ENCODE measurements at places on chromosomes 16 and 17.

- DNase-seq = peak; percentile 38
Measured at GRCh38 chr17:21218101-21218500, 4.1 kb upstream of the TMEM11 start.

GRCh38 chr16:4216596-4216995 is 25.3 kb downstream of the SRL start:
- no peak for DNase-seq

GRCh38 chr17:310111-311010 is 42.2 kb downstream of the RPH3AL start:
- DNase-seq = no peak

DNA sequence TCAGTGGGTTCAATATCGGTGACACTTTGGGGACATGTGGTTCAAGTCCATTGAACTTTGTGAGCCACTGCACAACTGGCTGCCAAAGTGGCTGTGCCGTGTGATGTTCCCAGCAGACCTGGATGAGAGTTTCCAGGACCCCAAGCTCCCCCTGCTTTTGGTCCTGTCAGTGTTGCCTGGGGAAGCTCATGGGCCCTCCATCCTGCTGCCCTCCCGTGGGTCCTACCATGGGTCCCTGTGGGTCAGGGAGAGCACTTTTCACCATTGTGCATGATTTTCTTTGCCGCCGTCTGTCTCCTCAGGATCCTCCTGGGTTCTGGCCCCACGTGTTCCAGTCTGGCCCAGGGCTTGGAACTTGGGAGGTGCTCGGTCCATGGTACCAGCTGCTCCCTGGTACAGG is 38.1 kb downstream of the LGALS9 start:
- DNase-seq = no peak

DNA sequence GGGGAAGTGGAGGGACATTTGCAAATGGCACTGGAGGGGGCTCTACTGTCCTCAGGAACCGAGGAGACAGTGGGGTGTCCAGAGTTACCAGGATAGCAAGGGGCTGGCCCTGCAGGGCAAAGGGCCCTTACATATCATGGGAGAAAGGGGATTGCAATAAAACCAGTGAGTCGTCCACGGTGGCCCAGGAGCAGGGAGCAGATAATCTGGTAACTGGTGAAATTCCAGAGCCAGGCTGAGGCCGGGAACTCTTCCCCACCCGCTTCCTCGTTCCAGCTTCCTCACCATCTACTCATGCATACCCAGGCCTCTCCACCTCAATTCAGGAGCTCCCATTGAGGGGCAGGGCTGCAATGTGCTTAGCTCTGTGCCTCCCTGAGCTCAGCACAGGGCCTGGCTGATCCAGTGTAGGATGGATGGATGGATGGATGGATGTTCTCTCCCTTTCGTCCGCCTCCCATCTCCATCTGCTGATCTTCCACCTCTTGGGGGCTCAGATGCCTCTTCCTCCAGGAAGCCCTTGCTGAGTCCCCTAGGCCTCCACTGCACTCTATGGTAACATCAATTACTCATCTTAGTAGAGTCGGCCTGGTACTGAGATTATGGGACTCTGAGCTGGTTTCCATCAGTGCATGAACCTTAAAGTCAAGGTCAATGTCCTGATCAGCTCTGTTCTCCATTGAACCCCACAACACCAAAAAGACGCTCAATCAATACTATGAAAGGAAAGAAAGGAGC is 41.2 kb upstream of the NDRG4 start:
- DNase-seq = no peak

- peak; percentile 47 for DNase-seq
Measured at GRCh38 chr16:77912617-77913016, 109.7 kb upstream of the CLEC3A start.

DNA sequence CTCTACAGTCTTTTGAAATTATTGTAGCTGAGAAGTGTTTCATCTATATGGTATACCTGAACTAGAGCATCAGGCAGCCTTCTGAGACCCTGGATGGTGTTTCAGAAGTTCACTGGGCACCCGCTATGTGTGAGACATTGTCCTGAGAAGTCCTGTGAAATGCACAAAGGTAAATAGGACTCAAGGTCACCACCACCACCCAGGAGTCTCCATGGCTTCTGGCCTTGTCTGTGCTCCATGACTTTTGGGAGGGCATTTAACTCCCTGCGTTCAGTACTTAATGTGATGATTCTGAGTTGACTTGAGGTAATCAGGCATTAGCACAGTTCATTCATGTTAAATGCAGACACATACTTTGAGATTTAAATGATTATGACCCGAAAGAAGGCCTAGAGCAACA is 1.1 kb downstream of the MLYCD start:
- no peak for DNase-seq

DNA sequence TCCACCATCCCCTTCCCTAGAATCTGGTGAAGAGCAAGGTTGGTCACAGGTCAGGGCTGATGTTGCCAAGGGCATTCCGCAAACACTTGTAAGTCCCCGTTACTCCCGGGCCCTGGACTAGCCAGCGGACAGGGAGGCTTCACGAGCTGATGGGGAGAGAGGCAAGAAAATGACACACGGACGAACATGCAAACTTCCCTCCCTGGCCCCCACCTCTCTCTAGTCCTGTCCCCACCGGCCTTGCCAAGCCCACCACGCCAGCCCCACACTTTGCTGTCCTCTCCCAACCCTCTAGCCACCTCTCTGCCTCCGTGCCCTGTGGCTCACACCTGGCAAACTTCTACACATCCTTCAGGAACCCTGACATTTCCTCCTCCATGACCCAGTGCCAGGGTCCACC is 54.8 kb downstream of the RPH3AL start:
- no peak for DNase-seq

GRCh38 chr16:87369117-87369765 is 14.3 kb downstream of the FBXO31 start:
- no peak for DNase-seq

- DNase-seq = peak; percentile 98
Measured at GRCh38 chr17:49677933-49678847, at the start of gene SPOP. Gene SPOP, minus strand, starts transcription at chr17:49678097. Its CDS starts 55,287 bp downstream, at chr17:49622810.

- no peak for DNase-seq
Measured at GRCh38 chr17:80750263-80750662, 205.6 kb downstream of the RPTOR start.

GRCh38 chr17:28219771-28220170 is 99.2 kb upstream of the TMEM97 start:
- no peak for DNase-seq

DNA sequence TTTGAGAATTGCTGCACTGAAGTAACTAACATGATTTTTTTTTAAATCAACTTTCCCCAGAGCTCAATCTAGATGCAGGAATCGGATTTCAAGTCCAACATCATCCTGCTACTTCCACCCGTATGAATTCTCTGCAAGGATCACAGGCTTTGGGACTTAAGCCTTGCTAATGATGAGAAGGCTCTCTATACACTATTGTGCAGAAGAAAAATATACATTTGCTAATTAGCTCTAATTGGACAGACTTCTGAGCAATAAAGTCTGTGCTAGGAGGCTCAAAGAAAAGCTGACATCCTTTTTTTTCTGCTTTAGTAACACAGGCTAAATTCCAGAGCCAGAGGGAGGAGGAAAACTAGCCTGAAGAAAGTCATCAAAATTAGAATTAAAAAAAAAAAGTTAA is 433.6 kb downstream of the PMP22 start:
- no peak for DNase-seq

GRCh38 chr17:81156866-81157805 is 8.2 kb upstream of the PVALEF start:
- no peak for DNase-seq

DNA sequence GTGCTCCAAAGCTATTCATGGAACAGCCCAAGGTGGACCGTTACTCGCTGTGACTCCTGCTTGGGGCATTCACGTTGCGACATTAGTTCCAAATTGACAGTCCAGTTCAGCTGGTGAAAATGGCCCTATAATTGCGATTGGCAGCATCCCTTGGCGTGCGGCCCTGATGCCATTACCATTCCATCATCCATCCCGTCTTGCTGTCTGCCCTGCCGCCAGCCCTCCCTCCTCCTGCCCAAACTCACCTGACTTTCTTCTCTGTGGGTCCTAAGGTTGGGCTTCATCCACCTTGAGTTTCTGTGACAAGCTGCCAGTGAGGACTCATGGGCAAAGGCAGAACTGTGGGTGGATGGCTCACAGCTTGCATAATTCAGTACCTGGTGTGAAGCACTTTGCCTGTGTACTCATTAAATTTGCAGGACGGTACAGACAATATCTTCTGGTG is 104.6 kb downstream of the RPTOR start:
- DNase-seq = no peak

DNA sequence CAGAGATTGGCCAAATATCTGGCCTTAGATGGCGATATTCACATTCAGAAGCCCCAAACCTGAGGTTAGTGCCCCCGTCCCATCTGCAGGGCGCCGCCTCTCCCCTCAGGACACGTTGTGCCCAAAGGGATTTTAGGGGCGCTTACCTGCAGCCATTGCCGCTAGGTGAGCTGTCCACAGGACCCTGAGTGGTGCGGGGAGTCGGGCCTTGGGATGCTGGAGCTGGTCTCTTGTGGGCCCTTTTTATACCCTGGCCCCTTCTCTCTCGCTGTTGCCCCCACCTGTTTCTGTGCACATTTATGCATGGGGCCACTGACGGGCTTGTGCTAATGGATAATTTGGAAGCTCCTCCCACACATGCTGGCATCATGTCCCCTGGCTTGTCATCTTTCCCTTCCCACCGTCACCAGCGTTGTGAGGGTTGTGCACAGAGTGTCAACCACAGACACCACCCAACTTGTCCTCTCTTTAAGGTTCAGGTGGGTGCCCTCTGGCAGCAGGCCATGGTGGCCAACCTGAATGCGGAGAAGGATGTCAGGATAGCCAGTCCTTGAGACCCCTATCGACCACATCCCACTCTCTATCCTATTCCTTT is at the start of gene CSHL1:
CSHL1 (minus strand) TSS at position 218 of the 595 bp plus-strand sequence; CDS start at position 156, 62 bp downstream.
- no peak for DNase-seq

DNA sequence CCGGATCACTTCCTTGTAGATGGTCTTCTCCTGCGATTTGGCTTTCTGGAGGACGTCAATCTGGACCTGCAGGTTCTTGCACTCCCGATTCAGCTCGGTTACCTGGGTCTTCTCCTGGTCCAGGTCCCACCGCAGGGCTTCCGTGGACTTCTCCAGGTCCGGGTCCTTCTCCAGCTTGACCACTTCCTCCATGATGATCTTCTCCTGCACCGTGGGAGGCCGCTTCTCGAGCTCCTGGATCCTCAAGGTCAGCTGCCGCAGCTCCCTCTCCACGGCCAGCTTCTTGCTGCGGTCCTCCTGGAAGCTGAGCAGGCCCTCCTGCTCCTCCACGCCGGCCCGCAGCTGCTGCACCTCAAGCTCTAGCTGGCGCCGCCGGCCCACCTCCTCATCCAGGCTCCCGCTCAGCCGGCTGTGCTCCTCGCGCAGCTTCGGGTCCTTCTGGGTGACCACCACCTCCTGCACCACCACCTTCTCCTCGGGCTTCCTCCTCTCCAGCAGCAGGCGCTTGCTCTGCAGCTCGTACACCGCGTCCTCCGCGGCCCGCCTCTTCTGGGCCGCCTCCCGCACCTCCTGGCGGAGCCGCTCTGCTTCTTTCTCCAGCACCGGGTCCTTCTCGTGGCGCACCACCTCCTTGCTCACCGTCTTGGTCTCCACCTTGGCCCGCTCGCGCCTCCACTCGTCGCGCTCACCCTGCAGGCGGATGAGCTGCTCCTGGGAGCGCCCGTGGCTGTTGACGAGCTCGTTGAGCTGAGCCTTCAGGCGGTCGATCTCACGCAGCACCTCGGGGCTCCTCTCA is 8.2 kb downstream of the CDK3 start:
- no peak for DNase-seq

DNA sequence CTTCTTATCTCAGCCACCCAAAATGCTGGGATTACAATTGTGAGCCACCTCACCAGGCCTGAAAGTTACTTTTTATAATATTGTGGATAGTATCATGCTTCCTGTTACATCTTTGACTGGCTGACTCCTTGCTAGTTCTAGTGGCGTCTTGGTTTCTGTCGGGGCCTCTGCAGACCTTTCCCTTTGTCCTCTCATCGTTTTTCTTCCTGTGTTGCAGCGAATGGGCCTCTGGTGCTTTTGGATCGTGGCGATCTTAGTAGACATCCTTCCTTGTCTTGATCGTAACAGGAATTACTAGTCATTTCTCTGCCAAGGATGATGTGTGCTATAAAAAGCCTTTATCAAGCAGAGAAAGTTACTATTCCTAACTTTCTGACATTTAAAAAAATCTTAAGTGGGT is 20.8 kb downstream of the ASPSCR1 start:
- DNase-seq = no peak
